ENCODE measurements at places on chromosomes 16 and 17.

DNA sequence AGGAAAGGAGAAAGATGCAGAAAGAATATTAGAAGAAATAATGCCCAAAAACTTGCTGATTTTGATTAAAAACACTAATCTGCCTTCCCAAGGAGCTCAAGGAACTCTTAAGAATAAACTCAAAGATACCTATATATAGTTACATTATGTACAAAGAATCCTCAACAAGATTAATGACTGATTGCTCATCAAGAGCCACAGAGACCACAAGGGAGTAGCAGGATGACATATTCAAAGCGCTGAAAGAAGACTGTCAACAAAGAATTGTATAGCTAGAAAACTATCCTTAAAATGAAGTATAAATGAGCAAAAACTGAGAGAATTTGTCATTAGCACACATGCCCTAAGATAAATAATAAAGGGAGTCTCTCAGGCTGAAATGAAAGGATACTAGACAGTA is 6.2 kb downstream of the LPCAT2 start:
- DNase-seq: no peak

DNA sequence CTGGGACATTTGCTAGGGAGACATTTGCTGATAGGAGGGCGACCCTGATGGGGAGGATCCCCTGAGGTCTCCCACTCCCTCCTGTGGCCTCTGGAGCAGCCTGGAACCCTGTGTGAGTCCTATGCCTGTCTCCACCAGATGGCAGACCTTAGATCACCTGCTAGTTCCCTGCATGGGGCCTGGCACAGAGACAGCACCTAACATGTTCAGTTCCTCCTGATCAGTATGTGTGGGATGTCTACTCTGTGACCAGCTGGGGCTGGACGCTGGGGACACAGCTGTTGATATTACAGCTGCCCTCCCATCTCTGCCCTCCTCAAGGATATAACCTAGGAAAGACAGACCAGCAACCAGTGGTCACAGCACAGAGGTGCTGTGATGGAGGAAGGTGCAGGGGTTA is 1.1 kb upstream of the ADCY7 start:
- DNase-seq: no peak

- DNase-seq: no peak
Observed at GRCh38 chr17:66341462-66341861, 39.0 kb downstream of the PRKCA start.

- DNase-seq: no peak
Observed at GRCh38 chr17:62321451-62321850, 58.9 kb upstream of the EFCAB3 start.

GRCh38 chr17:43713494-43714162 is 45.0 kb downstream of the SOST start:
- DNase-seq: no peak

DNA sequence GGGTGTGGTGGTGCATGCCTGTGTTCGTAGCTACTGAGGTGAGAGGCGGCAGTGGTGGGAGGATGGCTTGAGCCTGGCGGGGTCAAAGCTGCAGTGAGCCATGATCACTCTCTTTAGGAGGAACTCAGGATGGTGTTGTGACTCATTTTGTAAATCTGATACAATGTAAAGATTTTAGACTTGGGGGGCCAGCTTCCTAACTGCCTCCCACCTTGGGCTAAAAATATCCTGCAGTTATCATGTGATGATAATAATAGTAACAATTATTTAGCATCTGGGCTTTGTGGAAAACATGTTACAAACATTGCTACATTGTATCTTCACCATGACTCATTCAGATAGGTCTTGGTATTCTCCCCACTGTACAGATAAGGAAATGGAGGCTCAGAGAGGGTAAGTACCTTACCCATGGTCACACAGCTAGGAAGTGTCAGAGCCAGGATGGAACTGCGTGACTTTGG is 7.4 kb downstream of the CTNS start:
- no peak for DNase-seq

- no peak for DNase-seq
Observed at GRCh38 chr17:69267219-69267618, 38.6 kb upstream of the ABCA10 start.

DNA sequence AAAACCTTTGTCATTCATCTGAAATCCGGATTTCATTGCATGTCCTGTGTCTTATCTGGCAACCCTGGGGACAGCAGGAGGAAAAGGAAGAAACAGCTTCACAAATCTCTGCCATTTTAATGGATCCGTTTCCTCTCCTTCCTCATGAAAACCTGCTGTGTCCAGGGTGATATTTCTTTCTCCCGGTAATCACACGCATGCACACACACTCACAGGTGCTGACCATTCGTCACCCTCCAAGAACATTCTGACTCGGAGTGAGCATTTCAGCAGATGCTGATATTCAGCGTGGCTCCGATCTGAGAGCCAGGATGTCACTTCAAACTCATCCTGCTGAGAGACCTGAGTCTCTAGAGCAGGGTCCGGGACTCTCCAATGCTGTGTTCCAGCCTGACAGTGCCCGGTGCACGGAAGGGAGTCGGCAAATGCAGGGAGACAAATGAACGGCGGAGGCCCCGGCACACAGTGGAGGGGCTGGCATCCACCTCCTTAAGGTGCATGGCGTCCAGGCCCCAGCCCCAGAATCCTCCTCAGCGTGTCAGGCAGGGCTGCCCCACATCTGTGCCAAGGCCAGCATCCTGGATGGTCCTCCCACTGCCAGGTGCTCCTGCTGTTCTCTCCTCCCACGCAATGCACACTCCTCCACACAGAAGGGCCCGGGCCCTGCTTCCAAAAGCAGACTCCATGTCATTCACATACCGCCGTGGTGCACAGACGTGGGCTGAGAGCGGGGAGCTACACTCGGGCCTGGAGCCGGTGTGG is 70.7 kb downstream of the RBFOX3 start:
- DNase-seq: no peak

GRCh38 chr16:69593751-69594255 is 28.0 kb downstream of the NFAT5 start:
- no peak for DNase-seq

- no peak for DNase-seq
Observed at GRCh38 chr17:12114686-12115418, 94.2 kb downstream of the MAP2K4 start.

GRCh38 chr17:79075446-79075750 is 774 bp downstream of the ENGASE start:
- no peak for DNase-seq

GRCh38 chr16:82518811-82519210 is 108.0 kb upstream of the CDH13 start:
- no peak for DNase-seq

- DNase-seq: peak; percentile 46
Observed at GRCh38 chr16:29809031-29809747, 2.8 kb upstream of the PRRT2 start.

- DNase-seq: no peak
Observed at GRCh38 chr17:80214878-80215210, 5.3 kb downstream of the SGSH start.

- peak; percentile 63 for DNase-seq
Observed at GRCh38 chr17:80270836-80271235, 10.2 kb downstream of the RNF213 start.

- no peak for DNase-seq
Observed at GRCh38 chr17:9331279-9332131, 244.1 kb downstream of the STX8 start.

GRCh38 chr17:18925187-18925586 is 26.8 kb upstream of the SLC5A10 start:
- DNase-seq: no peak

- no peak for DNase-seq
Observed at GRCh38 chr17:57620576-57620975, 124.5 kb downstream of the CCDC182 start.

DNA sequence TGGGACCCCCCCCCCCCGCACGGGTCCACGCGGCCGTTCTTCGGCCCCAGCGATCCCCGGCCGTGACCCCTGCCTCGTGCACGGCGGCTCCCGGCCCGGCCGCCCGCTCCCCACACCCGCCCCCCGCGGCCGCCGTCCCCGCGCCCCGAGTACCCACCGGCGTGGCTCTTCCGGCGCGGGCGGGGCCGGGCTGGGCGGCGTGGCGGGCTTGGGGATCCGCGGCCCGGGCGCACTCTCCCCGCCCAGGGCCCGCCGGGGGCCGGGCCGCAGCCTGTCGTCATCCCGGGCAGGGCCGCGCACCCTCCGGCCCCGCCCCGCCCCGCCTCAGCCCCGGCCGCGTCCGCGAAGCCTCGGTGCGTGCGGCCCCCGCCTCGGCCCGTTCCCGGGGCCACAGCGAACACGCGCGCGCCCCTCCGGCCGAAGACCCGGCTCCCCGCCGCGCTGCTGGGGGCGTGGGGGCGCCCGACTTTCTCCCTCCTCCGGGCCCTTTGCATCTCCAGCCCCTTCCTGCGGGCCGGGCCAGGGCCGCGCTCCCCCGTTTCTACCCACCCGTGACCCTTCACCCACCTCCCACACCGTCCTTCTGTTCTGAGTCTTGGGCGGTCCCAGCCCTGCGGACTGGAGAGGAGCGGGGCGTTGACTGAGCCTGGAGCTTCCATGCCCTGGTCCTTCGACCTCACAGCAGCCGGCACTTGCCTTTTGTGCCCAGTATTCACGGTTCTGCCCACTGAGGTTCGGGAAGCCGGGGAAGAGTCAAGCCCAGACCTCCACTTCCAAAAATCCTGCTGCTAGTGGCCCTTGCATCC is 840 bp downstream of the MYO1C start:
- peak; percentile 72 for DNase-seq

GRCh38 chr17:82436601-82437324 is 13.8 kb downstream of the CYBC1 start:
- DNase-seq: no peak

- DNase-seq: no peak
Observed at GRCh38 chr17:19723964-19724363, 7.6 kb upstream of the SLC47A2 start.

DNA sequence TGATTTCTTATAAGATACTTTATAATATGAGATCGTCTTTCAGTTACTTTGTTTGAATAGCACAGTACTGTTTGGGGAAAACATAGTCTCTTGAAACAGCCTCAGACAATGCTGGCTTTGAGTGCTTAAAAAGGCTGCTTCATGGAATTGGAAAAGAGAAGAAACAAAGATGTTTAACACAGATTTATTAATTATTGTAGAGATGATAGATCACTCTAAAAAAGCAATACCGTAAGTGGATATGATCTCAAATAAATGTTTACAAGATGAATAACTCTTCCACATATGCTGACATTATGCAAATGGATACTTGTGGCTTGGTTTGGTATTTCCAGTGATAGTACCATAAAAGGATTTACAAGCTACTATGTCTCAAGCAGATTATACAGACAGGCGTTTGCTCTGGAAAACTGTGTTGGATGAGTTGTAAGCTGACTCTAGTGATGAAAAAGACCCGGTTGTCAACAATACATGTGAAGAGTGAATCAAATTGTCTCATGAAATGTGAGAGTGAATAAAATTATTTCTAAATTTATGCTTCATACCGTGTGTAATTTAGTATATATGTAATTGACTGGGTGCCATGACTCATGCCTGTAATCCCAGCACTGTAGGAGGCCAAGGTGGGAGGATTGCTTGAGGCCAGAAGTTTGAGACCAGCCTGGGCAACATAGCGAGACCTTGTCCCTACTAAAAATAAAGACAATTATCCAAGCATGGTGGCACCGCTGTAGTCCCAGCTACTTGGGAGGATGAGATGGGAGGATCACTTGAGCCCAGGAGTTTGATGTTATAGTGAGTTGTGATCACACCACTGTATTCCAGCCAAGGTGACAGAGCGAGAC is 105.4 kb downstream of the FTO start:
- peak; percentile 31 for DNase-seq

- DNase-seq: peak; percentile 54
Observed at GRCh38 chr17:40648384-40648968, 858 bp upstream of the SMARCE1 start.

DNA sequence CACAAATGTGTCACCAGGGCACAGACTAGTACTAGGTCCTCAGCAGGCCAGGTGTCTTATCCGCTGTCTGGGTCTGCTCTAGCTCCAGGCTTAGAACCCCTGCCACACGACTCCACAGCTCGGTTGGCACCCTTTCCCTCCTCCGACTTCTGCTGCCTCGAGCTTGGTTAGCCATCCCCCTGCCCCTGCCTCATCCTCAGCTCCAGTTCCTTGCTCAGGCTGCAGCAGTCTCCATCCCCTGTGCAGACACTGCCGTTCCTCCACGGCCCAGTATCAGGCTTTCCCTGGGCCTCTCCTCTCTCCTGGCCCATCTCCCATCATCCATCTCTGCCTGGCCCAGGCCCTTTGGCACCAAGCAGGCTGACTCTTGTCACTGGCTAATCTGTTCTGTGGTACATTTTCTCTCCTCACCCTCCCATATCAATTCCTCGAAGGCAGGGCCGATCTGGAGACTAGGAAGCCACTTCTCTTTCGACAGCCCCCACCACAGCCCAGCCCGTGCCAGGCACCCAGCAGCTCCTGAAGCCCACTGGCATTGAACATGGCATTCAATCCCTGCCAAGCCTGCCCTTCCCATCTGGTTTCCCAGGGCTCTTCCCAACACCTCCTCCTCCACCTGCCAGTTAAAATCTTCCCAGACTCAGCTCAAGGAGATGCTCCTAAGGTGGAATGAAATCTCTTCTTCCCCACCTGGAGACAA is 1.4 kb upstream of the GRN start:
- DNase-seq: no peak

DNA sequence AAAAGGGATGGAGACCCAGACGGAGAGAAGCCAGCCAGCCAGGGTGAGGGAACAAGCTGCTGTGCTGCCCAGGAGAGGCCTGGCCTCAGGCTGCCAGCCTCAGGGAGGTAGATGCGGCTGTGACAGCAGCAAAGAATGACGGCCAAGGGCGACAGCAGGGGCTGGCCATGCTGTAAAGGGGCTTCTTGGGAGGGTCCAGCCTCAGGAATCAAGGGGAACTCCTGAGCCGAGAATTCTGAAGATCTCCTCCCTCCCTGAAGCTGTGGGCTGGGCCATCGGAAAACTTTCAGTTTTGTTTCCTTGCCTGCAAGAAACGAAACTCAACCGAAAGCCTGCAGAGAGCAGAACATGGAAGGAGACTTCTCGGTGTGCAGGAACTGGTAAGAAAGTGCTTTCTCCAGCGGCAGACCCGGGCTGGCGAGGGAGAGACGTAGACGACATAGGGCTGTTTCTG is at the start of gene XAF1:
XAF1 (plus strand) TSS at position 316 of the 454 bp plus-strand sequence; CDS start at position 349, 33 bp downstream.
- no peak for DNase-seq

All from HAP-1 (cell line).